ENCODE measurements at places on chromosomes 5 and 9.

GRCh38 chr5:17748941-17749340 lies 114.7 kb downstream of the TAF11L14 start:
- no peak for DNase-seq

- no peak for DNase-seq
Observed at GRCh38 chr5:107959573-107960279, 289.0 kb upstream of the EFNA5 start.

GRCh38 chr5:140565024-140565779 lies 574 bp downstream of the SLC35A4 start:
- no peak for DNase-seq

GRCh38 chr5:6360323-6361072 lies 17.8 kb downstream of the MED10 start:
- DNase-seq: no peak

- DNase-seq: no peak
Observed at GRCh38 chr5:173643964-173644363, 27.5 kb upstream of the BOD1 start.

DNA sequence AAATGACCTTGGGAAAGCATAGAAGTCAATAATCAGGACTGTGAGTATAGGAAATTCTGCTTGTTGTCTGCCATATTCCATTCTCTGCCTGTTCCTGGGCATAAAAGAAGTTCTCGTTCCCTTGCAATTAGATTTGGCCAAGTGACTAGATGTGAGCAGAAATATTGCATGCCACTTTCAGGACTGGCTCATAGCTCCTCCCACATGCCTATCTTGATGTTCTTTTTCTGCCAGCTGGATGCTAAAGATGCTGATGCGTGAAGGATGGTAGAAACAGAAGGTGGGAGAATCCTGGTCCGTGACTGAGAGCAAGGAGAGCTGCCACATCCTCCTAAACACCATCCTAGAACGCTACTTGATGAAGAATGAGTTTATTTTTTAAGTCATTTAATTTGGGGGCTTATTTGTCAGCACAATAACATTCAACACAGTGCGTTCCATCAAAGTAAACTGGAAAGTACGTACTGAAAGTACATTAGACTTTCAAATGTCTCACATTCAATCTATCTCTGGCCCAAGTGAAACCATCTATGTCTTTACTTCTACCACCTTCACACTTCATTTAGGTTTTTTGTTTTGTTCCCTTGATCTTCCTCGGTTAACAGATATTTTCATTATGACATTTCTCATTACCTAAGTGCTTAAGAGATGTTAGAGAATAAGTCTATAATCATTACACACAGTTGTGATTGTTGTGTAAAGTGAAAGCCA lies 648.5 kb downstream of the RAB3C start:
- DNase-seq: no peak

DNA sequence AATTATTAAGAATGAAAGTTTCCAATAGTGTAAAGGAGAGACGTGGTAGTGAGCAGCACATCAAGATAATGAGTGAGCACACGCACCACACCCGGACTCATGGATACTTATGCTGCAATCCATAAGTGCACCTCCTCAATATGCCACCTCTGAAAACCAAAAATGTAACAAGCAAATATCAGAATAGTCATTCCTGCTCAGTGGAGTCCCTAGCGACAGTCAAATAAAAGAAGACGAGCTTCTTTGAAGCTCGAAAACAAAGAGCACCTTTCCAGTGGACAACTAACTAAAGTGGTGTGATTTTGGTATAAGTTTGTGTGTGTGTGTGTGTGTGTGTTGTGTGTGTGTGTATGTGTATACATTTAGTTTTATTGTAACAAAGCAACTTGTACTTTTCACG lies 241.3 kb downstream of the DEPDC1B start:
- no peak for DNase-seq

- DNase-seq: no peak
Observed at GRCh38 chr5:14672082-14672481, 7.6 kb downstream of the OTULIN start.

- no peak for DNase-seq
Observed at GRCh38 chr9:38026840-38027527, 42.0 kb downstream of the SHB start.

- no peak for DNase-seq
Observed at GRCh38 chr5:128397876-128398275, 140.2 kb downstream of the FBN2 start.

DNA sequence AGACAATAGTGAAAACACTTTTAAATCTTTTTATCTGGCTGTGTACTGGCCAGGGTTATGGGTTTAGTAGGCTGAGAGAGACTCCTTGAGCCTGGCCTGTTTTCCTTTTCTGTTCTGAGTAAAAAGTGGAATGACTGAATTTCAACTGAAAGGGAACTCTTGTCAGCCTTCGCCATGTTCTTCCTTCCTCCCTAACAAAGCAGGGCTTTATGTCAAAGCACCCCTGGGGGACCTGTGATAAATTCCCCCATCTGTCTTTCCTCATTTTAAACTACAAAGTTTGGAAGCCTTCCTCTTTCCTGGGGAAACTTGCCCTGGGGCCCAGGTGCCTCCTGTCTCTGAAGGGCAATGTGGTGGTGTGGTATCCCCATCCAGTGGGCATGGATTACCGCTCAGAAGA lies 29.7 kb downstream of the LARP1 start:
- DNase-seq: no peak

DNA sequence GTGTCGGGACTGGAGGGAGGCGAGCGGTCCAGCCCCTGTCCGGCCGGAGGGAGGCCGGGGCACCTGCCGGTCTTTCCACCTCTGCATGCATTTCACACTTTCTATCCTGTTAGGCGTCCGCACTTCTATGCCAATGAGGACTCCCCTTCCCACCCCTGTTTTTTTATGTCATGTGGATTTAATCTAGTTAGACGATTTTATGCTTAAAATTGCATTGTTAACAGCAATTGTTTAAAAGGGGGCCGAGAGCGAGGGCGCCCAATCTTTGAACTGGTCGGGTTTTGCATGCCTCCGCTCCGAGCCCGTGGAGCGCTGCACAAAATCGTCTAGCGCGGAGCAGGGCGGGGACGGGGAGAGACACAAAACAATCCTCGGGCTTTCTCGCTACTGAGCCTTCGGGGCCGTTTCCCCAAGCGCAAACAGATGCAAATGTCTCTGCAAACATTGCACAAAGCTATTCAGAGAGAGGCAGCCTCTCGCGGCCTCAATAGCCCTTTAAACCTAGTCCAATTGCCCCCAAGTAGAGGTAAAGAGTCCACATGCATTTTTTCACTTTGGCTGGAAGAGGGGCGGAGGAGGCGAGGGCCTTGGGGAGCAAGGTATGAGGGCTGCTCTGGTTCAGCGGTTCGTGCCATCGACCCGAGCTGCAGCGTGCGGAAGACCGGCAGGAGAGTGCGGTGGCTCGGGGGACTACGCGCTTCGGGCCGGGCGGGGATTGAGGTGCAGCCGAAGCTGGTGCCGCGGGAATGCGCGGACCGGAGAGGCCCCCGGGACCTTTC lies 37.5 kb upstream of the TIFAB start:
- DNase-seq: no peak

DNA sequence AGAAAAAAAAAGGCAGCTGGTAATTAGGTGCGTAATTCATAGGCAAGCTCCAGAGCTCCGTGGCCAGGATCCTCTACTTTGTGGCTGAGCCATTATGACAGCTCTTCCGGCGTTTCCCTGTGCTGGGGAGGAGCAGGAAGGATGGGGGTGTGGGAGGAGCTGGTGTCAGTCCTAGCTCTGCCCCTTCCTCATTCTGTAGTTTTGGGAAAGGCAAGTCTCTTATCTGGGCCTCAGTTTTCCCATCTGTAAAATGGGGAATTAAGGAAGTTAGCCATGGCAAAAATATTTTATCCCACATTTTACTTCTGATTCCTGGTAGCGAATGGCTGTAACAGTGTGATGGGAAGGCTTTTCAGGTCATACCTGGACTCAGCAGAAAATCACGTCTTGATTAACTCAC lies 81.1 kb downstream of the SEC61B start:
- no peak for DNase-seq

DNA sequence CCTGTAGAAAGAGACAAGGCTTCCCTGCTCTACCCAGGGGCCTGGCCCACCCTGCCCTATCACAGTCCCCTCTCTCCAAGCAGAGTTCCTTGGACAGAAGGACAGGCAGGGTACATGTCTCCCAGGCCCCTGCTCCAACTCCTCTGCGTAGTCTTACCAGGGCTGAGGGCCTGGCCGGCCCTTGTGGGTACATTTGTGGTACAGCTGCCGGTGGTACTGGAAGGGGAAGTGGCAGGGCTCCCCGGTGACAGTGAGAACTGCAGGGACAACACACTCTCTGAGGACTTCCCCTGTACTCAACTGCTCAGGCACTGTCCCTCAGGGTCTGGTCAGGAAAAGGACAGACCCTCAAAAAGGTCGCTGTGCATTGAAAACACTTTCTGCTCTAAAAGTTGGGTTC lies 3.6 kb downstream of the F12 start:
- DNase-seq: no peak

DNA sequence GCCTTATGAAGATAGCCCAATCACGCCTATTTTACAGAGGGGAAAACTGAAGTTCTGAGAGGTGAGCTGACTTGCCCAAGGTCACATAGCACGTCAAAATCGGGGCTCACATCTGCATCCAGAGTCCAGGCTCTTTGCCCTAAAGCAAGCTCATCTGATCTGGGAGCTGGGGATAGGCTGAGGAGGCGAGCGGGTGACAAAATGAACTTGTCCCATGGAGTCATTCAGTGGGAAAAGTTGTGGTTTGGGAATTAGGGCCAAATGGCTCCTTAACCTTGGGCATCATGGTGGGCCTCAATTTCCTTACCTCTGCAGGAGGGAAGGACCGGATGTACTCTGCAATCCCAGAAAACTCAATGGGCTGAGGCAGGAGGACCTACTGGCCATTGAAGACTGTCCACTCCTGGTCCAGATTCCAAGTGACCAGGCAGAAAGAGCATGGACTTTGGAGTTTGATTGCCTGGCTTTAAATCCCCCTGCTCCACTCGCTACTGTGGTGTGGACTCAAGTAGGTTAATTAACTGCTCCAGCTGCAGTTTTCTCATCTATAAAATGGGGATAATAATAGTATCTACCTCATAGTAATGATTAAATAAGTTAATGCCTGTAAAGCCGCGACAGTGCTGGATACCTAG lies 160.4 kb downstream of the RGS3 start:
- no peak for DNase-seq
